ENCODE measurements at places on chromosomes 3 and 15. TPM values are rescaled to one million over a fixed set of nuclear protein-coding genes. Genes with fewer than 3 reads are reported as not detected.

Gene CLRN1
- not detected for polyA plus RNA-seq

GRCh38 chr3:149967086-149967685 is 3.5 kb downstream of the PFN2 start:
- DNase-seq = no peak

DNA sequence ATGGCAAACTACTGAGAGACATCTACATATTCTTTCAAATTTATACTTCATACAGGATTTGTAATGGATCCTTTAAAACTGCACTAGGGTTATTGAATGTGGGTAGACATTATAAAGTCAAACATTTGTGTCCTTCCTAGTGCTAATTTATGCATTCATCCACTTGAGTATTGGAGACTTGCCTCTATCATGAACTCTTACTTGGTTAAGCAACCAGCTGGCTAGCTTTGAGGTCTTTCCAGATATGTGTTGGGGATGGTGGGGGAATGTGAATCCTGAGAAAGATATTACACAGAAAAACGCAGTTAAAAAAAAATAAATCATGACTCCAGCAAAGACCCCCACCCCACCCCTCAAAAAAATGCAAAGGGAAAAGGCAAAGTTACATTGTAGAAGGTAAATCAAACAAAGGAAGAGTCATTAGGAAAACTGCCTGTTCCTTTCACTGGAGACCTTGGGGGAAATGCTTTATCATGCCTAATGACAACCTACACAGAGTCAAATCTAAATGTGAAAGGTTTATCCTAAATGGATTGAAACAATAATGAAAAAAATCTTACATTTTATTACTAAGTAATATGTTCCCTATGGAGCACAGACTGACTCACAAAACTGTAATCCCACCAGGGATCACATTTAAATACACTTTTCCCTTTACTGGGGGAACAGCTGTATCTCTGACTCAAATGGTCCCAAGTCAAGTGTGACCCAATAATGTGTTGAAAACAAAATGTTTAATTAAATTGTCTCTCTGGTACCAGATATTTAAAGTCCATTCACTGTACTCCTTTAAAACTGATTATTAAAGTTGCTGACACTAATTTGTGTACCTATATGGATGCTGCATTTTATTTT is 522.3 kb downstream of the ROBO1 start:
- DNase-seq = no peak

DNA sequence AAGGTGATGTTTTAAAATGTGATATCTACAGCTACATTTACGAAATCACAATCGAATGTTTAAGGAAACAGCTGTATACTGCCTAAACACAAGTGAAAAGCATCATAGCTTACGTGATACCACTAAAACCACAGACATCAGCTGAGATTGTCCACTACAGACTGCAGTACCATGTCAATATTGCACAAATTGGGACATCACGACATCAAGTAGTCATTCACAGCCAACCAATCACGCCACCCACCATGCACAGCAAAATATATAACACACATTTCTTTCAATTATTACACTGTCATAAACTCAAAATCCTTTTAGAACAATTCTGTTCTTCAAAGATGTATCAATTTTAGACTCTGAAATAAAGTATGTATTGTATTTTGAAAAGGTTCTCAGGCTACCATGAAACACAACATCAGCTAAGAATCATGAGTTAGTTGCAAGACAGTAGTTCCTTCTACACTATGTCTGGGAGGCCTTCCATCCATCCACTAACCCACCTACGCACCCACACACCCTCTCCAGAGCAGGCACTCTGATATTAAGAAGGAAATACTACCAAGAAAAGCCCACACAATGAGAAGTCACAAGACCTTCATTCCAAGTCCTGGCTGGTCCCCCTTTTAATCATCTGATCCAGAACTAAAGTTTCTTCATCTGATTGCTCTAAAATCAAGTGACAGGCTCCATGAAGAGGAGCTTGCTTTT is 3.1 kb downstream of the DMXL2 start:
- no peak for DNase-seq

Gene C3orf70
- 7.5 TPM for polyA plus RNA-seq

DNA sequence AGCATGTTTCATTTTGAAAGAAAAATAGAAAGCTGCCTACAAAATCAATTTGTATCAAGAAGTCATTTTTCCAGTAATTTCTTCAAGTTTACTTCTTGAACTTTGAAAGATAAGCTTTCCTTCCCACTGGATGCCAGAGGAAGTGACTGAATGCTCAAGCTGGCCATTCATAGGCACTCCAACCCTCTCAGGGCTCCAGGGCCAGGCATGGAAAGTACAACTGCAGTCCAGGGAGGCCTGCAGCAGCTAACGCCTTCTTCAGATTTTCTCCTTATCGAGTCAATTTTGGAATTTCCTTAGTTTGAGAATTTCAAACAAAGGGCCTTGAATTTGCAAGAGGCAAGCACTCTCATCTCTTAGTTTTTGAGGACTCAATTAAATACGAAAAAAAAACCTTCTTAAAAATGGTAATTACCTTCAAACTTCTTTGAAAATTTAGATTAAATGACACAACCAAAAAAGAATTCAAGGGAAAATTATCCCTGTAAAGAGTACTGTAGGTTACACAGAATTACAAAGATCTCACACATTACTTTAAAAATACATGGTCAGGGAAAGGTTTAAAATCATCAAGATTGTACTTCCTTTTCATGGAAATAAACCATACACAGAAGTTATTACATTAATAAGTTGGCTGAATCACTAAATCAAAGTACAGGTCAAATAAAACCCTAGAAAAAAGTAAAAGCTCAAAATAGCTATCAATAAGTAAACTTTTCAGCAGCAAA is 2.5 kb downstream of the UBP1 start:
- DNase-seq = no peak

Measured in renal pelvis (tissue), 12 donors.